Stimulated activated CD4-positive, alpha-beta T cell treated with anti-CD3 and anti-CD28 coated beads, Interleukin-15, amount 100 ng/mL, for 1 hour (primary cell): ENCODE measurements at places on chromosomes 3 and 15.

- DNase-seq = no peak
Measured at GRCh38 chr15:101684384-101684783, 32.2 kb upstream of the TM2D3 start.

DNA sequence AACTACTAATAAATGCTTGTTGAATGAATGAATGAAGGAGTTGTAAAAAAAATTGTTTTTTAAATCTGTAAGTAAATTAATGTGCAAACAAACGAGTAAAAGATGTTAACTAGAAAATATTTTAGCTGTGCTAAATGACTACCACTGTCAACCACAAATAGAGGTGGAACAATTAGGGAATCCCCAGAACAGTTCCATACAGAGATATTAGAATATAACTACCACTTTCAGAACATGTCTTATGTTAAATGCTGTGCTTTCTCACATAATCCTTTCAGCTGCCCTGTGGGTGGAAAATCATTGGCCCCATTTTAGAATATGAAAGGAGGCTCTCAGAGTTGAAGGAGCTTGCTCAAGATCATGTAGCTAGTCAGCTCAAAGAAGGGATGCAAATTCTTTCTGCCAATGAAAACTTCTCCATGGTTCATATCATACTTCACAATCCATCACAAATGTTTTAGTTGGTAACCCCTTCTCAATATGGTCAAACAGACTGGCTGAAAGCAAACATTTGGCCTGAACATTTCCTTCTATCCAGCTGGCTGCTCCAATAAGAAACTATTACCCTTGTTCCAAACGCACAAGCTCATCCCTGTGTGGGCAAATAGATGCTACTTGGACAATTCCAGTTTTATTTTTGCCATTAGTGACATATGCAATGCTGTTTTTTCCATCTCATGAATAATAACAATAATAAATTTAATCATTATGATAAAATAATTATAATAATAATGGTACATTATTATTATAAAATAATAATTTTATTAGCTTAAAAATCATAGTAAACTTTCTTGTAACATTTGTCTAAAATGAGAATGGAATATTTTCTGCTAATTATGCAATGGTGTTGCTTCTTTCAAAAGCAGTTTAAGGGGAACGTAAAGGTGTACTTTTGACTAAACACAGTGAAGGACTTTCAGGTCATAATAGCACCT is 290.4 kb upstream of the STT3B start:
- no peak for DNase-seq

DNA sequence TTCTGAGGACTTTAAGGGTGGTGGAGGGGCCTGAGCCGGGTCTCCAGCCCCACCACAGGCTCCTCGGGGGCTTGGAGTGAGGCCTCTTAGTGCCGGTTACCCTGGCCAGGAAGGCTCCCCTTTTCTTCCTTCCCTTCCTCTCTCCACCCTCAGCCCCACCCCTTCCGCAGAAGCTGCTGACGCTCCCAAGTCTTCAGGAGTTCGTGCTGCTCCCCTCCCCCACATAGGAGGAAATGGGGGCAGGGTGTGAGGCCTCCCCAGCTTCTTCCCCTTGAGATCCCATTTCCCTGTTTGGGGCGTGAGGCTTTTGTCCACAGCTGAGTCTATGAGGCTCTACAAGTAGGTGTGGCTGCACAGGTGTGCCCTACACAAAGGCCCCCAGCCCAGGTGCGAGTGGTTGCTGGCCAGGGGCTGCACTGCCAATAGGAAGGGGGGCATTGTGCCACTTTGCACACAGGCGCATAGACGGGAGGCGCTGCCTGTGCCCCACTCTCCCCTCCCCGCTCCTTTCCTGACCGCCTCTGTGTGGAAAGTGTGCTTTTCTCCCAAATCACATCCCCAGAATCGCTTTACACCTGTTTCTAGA is 915 bp upstream of the CALML4 start:
- DNase-seq = no peak

GRCh38 chr3:110504401-110504800 is 567.2 kb upstream of the NECTIN3 start:
- DNase-seq = no peak

- no peak for DNase-seq
Measured at GRCh38 chr3:33704891-33705290, 13.2 kb downstream of the CLASP2 start.

DNA sequence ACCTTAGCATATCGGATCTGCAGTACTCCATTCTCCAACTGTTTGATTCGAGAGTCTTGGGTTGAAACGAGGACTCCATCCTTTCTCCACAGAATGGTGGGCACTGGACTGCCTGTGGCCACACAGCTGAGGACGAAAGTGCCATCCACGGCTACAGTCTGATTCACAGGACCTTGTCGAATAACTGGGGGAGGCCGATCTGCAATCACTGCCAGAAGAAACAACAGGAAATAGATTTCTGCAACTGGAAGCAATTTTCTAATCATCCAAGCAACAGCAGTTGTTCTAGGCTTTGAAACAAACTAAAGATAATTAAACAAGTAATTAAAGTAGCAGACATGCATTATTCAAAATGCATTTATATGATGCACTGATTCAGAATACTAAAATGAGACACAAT is 1097.7 kb downstream of the ROBO1 start:
- no peak for DNase-seq

DNA sequence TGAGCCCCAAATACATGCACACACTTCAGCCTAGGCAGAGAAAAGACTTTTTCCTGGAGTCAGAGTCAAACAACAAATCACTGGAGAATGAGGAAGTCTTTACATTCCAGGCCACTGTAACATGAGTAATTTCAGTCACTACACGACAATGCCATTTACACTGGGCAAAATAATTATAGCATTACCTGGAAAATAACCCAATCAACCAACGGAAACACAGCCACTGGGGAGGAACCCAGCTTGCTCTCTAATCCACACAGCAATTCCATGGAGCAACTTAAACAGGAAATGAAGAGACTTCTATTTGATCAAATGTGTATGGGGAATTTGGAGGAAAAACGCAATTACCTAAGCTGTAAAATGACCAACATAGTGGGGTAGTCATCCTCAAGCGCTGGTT is 15.2 kb downstream of the FSTL1 start:
- no peak for DNase-seq

- no peak for DNase-seq
Measured at GRCh38 chr15:85625856-85626255, 168.9 kb downstream of the KLHL25 start.

GRCh38 chr3:122730240-122730639 is 49.6 kb downstream of the PARP14 start:
- DNase-seq = no peak

GRCh38 chr3:178085817-178086123 is 450.5 kb upstream of the KCNMB2 start:
- no peak for DNase-seq

GRCh38 chr3:73508330-73508954 is 116.3 kb downstream of the PDZRN3 start:
- DNase-seq = no peak

GRCh38 chr15:22951381-22952280 is 28.5 kb downstream of the CYFIP1 start:
- DNase-seq = no peak

DNA sequence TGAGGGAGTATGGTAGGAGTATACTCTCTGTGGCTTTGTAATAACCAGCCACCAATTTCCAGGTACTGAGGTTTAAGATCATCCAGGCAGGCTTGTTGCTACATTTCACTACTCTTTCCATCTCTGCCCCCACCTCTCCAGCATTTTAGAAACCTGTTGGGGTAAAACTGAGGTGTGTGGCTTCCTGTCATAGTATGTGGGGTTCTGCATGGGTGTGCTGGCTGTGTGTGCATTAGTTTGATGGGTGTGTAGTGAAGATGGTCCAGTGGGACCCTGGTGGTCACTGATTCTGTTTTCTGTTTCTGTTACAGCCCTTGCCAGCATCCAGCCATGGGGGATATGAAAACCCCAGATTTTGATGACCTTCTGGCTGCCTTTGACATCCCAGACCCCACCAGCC is 34.0 kb downstream of the ZNF592 start:
- DNase-seq = no peak

GRCh38 chr15:52730173-52730572 is 51.0 kb upstream of the ATOSA start:
- DNase-seq = no peak

DNA sequence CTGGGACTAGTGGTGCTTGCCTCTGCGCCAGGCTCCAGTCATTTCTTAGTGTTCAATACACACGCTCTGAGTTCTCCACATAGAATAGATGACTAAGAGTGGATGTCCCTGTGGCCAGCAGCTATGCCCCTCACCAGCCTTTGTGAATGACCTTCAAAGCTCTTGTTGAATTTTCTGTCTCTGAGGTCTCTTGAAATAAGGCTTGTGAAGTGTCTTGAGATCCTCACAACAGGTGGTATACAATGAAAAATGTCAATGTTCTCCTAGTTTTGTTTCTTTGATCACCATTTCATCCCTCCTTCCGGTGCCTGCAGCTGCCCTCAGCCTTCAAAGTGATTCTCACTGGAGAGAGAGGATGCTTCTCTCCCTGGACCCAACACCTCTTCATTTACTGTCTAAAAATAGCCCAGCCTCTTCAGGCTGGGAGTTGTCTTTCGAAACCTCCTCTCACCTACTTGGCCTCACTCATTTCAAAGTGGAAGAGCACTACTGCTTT is 5.4 kb downstream of the MAPKBP1 start:
- DNase-seq = no peak

DNA sequence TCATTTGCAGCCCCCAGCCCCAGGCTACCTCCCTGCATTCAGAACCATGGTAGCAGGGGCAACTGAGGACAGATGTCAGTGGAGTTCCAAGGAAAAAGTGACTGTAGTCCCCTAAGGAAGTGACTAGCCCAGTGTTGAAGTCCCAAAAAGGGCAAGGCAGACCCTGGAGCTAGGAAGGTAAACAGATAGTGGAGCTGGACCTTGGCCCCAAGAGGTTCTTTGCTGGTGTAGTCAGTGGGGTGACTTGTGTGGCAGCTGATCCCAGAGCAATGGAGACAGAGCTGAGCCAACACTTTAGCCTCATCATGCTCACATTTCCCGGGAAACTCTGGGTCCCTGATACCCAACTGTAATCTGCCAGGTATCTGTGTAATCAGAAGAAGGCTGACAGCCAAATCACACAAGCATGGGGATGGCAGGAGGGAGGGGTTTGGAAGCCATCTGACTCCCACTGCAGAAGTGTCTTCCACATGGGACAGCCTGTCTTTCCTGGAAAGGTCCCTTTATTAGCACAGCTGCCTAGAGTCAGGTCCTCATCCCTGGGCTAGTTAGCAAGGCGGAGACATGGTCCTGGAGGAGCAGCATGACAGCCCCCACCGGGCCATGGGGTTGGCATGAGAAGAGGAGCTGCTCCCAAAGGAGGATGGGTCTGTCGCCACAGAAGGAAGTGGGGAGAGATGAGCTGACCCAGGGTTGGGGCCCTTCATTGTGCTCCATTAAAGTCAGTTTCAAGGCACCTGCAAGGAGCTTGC is 39.8 kb downstream of the PXYLP1 start:
- DNase-seq = no peak

- DNase-seq = no peak
Measured at GRCh38 chr3:15800327-15800726, 2.5 kb upstream of the ANKRD28 start.

GRCh38 chr3:150639262-150639661 is 36.1 kb downstream of the SELENOT start:
- no peak for DNase-seq

GRCh38 chr3:43907508-43907858 is 216.7 kb downstream of the ABHD5 start:
- DNase-seq = no peak

- DNase-seq = no peak
Measured at GRCh38 chr3:42080453-42080872, 10.7 kb upstream of the TRAK1 start.
